ENCODE measurements at places on chromosomes 2 and 18. TPM values are rescaled to one million over a fixed set of nuclear protein-coding genes. Genes with fewer than 3 reads are reported as not detected.

Gene SMYD1
- polyA plus RNA-seq, result 252 TPM

Gene EFHD1
- polyA plus RNA-seq, result 23.9 TPM

GRCh38 chr2:50707196-50707595 is 324.7 kb downstream of the NRXN1 start:
- DNase-seq, result peak; percentile 43

GRCh38 chr2:98484121-98484557 is 39.5 kb downstream of the INPP4A start:
- DNase-seq, result no peak

DNA sequence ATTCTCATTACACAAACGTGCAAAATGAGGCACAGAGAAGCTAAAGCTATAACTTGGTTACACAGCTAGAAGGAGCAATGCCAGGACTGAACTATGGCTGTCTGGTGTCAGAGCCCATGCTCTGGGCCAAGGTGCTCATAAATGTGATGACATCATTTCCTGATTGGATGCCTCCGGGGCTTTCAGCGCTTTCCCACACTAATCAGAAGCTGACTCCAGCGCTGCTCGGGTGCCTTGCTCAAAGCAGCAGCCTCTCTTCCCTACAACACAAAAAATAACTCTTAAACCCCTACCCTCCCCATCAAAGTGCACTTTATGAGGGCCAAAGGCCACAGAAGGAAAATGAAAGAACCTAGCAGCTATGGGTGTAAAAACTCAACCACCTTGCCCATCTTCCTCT is 90.7 kb downstream of the STK39 start:
- peak; percentile 70 for DNase-seq

DNA sequence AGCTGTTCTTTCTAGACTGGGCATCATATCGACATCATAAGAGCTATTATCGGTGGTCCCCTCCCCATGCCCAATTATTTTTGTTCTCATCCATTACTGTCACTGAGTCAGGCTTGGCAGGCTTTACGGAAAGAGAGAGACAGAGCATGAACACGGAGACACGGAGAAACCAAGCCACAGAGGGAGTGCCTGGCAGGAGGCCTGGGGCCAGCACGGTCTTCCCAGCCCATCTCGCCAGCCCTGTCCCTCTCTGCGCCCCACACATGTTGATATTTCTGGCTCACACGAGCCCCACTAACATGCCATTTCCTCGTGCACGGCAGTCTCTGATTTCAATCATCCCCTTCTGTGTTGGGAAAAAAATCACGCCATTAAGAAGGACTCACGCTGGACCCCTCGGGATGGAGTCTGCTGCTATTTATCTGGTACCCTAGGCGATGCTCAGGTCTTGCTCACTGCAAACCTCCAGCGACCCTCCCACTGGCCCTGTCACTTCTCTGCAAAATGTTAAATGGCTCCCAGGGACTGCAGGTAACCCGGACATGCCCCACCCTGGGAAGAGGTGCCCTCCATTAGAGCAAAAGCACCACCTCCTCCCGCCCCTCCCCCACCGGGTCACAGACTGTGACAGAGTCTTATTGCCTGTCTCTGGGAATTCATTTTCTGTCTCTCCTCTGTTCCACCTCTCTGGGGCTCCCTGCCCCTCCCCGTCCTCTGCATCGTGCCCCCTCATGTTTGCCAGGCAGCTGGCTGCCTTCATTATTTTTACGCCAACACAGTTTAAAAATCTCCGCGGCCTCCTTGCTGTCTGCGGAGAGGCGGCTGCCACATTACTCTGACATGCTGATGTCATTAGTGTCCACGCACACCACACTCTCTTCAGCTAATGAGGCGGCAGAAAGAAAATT is 40.1 kb upstream of the GBX2 start:
- no peak for DNase-seq

DNA sequence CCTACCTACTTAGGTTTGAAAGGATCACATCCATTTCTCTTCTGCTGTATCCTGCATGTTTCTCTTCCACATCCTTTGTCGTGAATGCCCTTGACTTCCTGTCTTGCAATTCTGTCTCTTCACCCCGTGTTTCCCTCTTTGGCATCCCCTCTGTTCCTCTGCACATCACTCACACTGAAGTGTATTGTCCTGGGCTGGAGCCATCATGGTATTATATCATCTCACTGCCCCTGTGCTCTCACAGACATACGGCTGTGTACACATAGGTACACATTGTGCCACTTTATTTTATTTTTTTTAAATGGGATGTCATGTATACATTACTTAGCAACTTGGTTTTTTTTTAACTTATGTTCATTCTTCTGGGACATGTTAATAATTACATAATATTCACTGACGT is 291.6 kb downstream of the ALPK2 start:
- DNase-seq, result no peak

All from muscle of leg (tissue), 16 donors.